Dermis microvascular lymphatic vessel endothelial cell (primary cell): ENCODE measurements at places on chromosomes 1 and 21. TPM values are rescaled to one million over a fixed set of nuclear protein-coding genes. Genes with fewer than 3 reads are reported as not detected.

DNA sequence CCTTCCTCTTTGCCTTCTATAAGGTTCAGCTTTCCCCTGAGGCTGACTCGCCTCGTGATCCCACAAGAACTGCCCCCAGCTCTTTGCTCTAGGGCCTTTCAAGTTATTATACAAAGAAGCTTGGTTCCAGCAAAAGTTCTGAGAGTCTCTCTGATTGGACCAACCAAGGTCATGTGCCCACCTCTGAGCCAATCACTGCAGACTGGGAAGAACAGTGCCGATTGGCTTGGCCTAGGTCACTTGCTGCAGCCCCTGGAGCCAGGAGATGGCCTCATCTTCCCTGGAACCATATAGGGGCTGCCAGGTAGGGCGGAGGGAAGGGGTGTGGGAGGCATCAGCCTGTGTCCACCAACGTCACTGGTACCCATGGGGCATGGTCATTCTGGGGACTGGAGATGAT, 22.8 kb downstream of the TAS1R2 start:
- no peak for DNase-seq

The FMO5 gene
- total RNA-seq: 1.2 and 1.3 TPM in 2 replicates

GRCh38 chr21:14591377-14591776, 45.3 kb upstream of the SAMSN1 start:
- DNase-seq: no peak

The RXFP4 gene
- total RNA-seq: not detected in 2 replicates

GRCh38 chr1:49544615-49545014, 479.1 kb downstream of the AGBL4 start:
- no peak for DNase-seq

GRCh38 chr1:150813028-150813707, 5.1 kb upstream of the CTSK start:
- peak; percentile 64 for DNase-seq

The PTAFR gene
- total RNA-seq: 0.13 TPM in 2 replicates

- no peak for DNase-seq
Measured at GRCh38 chr1:42730988-42731387, 9.0 kb downstream of the CLDN19 start.

DNA sequence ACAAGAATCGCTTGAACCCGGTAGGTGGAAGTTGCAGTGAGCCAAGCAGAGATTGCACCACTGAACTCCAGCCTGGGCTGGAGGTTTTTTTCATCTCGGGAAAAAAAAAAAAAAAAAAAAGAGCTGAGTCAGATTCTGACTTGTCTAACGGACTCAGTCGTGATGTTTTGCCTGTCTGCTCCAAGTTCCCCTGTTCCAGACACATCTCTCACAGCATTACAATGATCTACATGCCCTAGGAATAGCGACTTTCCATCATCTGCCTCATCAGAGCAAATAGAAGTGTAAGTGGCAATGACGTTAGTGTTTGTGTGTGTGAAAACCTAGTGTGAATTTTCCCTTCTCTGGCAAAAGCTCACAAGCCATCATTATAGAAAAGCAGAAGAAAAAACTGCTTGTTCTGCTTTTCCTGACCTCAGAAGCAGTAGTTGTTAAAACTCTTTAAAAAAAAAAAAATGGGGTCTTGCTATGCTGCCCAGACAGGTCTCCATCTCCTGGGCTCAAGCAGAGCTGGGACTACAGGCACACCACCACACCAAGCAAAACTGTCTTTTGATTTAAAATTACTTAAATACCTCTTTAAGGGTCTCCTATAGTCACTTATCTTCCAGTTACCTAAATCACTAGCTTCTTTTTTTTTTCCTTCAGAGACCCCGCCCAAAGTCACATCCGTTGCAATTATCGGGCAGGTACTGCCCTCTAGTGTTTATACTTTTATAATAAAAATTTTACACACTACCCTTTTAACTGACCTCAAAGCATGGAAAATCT, 37.3 kb downstream of the PLEKHO1 start:
- DNase-seq: peak; percentile 51

GRCh38 chr1:4108758-4109627, 208.9 kb upstream of the C1orf174 start:
- no peak for DNase-seq

DNA sequence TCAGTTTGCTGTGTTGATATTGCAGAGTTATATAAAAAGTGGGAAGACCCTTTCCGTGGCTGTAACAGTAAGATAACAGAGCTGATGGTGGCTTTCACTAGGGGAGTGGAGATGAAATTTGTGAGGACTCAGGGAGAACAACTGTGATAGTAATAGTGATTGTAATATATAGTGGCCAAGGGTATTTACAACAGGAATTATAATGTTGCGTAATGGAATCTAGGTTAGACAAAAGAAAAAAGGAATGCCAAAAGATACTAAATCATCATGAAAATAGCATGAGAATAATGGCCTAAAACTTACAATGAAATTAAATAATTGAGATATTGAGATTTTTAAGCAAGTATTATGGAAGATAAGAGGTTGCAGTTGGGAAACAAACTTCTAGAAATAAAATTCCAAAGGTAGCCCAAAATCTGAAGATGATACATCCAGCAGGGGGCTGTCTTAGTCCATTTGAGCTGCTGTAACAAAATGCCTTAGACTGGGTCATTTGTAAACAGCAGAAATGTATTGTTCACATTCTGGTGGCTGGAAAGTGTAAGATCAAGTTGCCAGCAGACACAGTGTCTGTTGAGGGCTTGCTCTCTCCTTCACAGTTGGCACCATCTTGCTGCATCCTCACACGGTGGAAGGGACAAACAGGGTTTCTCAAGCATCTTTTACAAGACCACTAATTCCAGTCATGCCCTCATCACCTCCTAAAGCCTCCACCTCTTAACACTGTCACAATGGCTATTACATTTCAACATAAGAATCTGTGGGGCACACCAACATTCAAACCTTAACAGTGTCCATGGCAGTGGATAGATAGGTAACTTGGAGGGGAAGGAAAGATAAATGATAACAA, 711.2 kb downstream of the MRPL39 start:
- DNase-seq: no peak

GRCh38 chr1:153220606-153221303, 3.4 kb downstream of the PRR9 start:
- no peak for DNase-seq

DNA sequence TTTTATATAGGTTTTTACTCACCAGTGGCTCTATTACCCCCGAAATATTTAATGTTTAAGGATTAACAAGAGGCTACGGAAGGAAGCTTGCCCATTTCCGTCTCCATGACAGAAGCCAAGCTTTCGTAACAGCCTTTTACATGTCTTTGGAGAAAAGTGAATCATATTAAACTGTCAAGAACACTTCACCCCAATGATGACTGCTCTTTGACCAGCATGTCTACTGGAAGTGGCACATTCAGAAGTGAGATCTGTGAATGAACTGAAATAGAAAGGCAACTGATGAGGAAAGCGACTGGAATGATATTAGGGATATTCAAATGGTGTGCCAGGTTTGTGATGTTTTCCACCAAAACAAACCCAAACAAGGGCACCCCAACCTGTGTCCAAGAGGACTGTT, 8.5 kb upstream of the PRDM15 start:
- no peak for DNase-seq

The ARID4B gene
- 29.8 and 44.1 TPM in 2 replicates for total RNA-seq

GRCh38 chr1:168408884-168409283, 128.2 kb downstream of the TBX19 start:
- DNase-seq: no peak

DNA sequence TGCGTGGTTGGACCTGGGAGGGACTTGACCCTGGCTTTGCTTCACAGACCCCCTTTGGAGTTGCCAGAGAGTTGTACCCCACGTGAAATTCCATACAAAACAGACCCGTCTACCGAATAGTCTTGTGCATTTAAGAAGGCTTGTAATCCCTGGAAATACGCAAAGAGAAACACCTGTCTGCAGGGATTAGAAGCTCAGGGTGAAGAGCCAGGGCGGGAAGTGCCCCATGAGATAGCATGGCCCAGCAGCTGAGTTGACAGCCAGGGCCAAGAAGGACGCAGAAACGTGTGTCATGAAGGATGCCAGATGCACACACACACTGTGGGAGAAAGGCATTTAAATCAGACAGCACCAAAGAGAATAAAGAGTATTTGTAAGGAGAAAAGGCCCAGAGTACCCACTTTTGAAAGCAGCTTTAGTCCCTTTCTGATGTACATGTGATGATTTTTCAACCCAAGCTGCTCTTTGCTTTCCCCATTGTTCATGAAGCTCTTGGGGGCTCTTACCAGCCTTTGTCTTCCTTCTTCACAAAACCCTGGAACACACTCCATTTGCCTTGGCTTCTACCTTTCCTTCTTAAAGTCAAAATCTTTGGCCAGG, 46.6 kb downstream of the PCP4 start:
- no peak for DNase-seq

- DNase-seq: no peak
Measured at GRCh38 chr1:84386716-84387479, 11.4 kb upstream of the DNASE2B start.

- DNase-seq: no peak
Measured at GRCh38 chr1:83418558-83418957, 580.4 kb downstream of the TTLL7 start.

DNA sequence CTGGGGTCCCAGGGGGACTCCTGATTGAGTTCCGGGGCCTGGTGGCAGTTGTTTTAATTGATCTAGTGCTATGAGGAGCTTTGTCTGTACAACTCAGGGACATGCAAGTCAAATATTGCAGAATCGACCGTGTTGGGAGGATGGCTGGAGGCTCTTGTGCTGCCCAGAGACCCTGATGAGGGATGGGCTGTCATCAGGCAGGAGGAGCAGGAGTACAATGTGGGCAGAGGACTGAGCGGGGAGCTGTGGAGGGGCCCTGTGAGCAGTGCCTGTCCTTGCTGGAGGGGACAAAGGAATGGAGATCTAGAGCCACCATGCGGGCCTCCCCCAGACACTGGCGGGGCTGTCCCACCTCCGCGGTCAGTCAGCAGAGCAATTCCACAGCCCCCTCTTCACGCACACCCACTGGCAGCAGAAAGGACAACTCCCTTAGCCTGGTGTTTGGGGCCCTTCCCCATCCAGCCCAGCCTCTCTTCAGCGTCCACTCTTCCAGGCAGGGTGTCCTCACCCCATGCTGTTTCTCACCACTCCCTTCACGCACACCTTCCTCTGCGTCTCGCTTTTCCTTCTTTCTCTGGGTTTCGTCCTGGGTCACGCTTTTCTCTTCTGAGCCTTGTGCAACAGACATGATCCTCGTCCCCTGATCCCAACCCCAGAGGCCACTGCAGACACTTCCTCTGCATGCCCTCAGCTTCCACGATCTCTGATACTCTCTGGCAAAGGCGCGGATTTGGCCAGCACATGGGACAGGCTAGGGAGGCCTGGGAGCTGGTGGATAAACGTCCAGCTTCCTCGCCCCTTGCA, 122.6 kb downstream of the GRIK3 start:
- DNase-seq: no peak

- no peak for DNase-seq
Measured at GRCh38 chr21:28828981-28829380, 163.7 kb downstream of the LTN1 start.

The TMPRSS3 gene
- total RNA-seq: under 0.01 TPM in 1 of 2 replicates, not detected in the other

The ANGPTL3 gene
- not detected in 2 replicates for total RNA-seq

The ALPL gene
- total RNA-seq: under 0.01 and 0.26 TPM in 2 replicates

- DNase-seq: no peak
Measured at GRCh38 chr1:243459059-243459458, 203.2 kb downstream of the SDCCAG8 start.

The DCST1 gene
- total RNA-seq: not detected in 2 replicates
